Small intestine (tissue), 16 donors: ENCODE measurements at places on chromosomes 3 and 15. TPM values are rescaled to one million over a fixed set of nuclear protein-coding genes. Genes with fewer than 3 reads are reported as not detected.

CCR9 gene
- polyA plus RNA-seq, result 1.1 TPM

DNA sequence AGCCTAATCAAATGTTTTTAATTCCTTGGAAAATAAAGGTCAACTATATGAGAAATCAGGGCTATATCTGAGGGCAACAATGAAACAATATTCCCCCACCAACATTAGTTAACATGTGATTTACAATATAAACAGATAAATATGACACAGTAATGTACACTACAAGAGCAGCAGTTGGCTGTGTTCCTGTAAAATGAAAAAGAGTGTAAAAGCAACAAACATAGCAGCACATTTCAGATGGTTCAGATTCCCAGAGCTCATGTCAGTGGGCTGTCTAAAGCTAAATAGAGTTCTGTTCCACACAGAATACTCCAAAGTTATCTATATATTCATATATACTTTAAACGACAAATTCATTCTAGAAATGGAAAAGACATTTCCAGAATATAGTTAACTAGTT, 42.6 kb downstream of the ANKRD28 start:
- DNase-seq, result no peak

DNA sequence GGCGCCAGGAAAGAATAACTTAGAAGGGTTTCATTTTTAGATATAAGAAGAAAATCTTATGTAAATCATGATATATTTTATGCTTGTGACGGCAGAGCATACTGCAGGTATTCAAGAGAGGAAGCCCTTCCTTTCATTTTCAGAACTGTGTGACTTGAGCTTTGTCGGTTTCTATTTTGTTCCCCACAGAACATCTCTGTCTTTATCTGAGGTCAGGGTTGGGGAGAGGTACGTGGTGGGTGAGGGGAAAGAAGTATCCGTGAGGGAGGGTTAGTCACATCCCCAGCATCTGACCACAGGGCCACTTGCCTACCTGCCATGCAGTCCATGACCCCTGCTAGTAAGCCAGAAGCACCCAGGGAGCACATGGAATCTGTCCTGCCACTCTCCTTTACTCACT, 126.5 kb downstream of the DGKG start:
- DNase-seq, result no peak

GRCh38 chr3:63364495-63364894, 86.4 kb downstream of the SYNPR start:
- no peak for DNase-seq

DNA sequence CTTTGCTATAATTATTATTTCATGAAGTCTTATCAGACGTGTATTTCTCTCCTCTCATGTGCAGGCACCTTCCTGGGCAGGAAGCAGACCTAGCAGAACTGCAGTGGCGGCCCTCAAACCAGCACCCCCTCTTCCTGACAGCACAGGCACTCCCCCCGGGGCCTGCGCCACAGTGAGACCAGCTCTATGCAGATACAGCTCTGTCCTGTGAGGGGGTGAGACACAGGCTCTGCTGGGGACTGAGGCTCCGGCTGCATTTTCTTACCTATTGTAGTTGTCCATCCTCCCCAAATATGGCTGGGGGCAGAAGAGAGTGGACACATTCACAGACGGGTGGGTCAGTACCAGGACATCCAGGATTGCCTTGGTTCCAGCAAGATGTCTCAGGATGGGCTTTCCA, 5.0 kb downstream of the CISH start:
- DNase-seq, result no peak

WDR72 gene
- 1.00 TPM for polyA plus RNA-seq

UNC13C gene
- polyA plus RNA-seq, result not detected

- DNase-seq, result no peak
Observed at GRCh38 chr3:124347418-124347817, 355.5 kb upstream of the ROPN1 start.
